HFFc6 (cell line): ENCODE measurements at places on chromosomes 7 and 10.

- DNase-seq: no peak
These were observed 591.0 kb downstream of the MAGI2 start for GRCh38 chr7:78862411-78862900.

GRCh38 chr7:114689406-114689805 is 232.5 kb upstream of the MDFIC start:
- no peak for DNase-seq

GRCh38 chr7:94423863-94424735 is 29.4 kb downstream of the COL1A2 start:
- peak; percentile 93 for DNase-seq

DNA sequence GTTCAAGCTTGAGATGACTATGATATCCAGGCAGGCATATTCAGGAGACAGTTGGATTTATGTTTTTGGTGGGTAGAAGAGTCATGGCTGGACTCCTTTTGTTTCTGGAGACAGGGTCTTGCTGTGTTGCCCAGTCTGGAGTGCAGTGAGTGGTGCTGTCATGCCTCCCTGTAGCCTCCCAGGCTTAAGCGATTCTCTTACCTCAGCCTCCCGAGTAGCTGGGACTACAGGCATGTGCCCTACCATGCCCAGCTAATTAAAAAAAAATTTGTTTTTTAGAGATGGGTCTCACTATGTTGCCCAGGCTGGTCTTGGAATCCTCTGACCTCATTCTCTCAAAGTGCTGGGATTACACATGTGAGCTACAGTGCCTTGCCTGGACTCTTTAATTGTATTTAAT is 62.0 kb downstream of the ADK start:
- no peak for DNase-seq

- DNase-seq: no peak
These were observed 115.8 kb downstream of the UBE2H start for GRCh38 chr7:129836983-129837382.

DNA sequence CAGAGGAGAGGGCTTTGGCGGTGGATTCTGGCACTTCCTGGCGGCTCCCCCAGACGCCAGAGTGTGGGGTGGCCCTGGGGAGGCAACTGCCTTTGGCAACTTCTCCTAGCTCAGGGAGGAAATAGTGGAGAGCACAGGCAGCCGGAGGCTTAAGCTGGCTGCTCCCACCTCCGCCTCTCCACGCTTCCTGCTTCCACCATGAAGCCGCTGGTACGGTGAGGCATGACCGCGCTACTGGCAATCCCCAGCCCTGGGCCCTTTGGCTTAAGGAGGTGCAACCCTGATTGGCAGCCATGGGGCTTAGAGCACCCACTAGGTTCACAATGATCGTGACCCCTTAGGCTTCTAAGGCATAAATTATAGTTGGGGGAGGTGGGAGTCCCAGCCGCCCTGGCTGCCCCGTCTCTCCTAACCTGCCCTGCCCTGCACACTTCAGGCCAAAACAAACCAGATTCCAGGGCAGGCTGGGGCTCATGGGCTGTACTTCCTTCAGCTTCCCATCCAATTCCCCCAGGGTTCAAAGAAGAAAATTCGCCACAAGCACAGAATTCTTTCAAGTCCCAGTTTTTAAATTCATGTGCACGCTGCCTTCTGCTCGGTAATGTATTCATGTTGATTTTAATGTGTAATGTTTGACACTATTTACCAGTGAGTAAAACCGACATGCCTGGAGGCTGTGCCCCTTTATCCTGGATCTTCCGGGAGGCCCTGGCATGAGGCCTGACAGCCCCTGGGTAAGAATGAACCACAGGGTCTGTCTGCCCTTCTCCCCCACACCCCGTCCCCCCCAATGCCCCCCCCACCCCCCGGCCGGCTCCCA is 90.7 kb upstream of the LRRC4 start:
- no peak for DNase-seq

GRCh38 chr10:43857206-43857930 is 208.7 kb upstream of the ZNF32 start:
- DNase-seq: peak; percentile 73

DNA sequence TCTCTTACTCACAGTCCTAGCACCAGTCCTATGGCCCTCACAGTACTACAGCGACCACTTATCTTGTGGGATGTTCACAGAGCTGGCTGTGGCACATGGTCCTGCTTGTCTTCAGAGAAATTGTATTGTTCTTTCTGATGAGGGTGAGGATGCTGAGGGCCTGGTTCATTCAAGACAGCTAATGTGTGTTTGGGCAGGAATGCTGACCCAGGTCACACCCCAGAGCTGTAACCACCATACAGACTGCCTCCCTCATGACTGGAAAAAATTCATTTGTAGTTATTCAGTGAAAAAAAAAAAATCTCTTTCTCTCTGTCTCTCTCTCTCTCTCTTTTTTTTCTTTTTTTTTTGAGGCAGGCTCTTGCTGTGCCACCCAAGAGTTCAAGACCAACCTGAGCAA is 83.5 kb downstream of the KLF6 start:
- DNase-seq: no peak

DNA sequence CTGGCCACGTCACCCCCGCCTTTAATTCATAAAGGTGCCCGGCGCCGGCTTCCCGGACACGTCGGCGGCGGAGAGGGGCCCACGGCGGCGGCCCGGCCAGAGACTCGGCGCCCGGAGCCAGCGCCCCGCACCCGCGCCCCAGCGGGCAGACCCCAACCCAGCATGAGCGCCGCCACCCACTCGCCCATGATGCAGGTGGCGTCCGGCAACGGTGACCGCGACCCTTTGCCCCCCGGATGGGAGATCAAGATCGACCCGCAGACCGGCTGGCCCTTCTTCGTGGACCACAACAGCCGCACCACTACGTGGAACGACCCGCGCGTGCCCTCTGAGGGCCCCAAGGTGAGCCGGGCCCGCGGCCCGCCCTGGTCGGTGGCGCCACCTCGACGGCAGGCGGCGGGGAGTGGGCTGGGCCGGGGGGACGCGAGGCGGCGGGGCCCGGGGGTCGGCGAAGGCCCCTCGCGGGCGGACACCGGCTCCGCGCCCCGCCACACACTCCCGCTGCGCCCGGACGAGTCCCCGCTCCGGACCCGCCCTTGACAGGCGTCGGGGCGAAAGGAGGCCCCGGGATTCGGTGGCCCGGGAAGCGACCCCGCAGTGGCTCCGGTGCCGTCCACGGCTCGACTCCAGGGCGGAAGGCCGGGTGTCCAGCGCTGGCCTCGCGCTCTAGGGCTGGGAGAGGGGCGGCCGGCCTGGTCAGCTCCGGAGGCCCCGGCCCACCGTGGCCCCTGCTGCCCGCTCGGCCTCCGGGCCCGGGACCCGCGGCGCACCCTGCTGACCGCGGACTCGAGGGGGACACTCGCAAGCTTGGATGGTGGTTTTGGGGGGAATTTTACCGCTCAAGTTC is 557 bp downstream of the BAG3 start:
- DNase-seq: no peak

- no peak for DNase-seq
These were observed 121.0 kb upstream of the TBX20 start for GRCh38 chr7:35374858-35375257.

DNA sequence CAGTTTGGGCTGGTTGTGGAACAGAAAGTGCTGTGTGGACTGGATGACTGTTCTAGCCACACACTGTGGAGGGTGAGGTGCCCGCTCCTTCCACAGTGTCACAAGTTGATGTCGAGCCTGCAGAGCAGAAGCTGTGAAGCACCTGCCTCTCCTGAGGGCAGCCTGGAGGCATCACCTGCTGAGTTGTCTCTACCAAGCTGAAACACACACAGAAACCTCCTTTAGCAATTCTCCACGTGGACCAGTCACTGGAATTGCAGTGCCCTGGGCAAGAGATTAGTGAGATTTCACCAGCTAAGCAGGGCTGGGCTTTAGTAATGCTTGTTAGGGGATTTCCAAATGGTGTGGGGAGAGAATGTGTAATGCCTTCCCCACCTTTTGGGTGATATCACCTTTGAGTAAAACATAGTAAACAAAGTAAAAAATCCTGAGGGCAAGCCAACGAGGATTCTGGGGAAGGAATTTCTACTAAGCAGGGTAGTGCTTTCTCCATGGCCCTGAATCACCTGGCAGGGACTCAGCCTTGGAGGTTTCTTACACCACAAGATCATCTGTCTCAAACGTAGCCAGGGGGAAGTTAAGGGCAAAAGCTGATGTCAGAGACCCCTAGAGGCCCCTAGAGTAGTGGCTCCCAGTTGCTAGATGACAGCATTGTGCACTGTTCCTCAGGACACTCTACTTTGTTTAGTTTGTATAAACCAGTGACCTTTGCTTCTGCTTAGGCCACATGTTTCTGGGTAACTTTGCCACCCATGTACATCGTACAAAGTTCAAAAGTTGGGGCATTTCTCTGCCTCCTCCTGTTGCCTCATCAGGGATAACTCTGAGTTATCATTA is 233.1 kb upstream of the IGFBP3 start:
- no peak for DNase-seq

DNA sequence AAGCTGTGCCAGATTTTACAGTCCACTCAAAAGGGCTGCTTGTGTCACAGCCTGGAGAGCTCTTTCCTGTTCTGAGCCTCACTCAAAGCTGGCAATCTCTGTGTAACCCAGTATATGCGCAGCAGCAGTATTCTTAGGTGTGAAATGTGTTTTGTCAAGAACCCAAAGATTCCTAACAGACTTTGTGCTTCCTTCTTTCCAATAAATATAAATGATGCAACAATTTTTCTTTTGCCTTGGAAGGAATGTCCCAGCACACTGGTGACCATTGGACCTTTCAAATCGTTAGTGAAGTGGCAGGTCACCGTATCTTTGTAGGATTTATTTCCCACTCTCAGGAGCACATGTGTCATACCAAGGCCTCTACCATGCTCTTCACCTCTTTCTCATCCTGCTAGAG is 5.6 kb upstream of the ZC3HAV1 start:
- no peak for DNase-seq

- no peak for DNase-seq
These were observed 308.3 kb downstream of the PARD3 start for GRCh38 chr10:34506786-34507185.

GRCh38 chr10:75392271-75392670 is 9.3 kb downstream of the ZNF503 start:
- DNase-seq: no peak

DNA sequence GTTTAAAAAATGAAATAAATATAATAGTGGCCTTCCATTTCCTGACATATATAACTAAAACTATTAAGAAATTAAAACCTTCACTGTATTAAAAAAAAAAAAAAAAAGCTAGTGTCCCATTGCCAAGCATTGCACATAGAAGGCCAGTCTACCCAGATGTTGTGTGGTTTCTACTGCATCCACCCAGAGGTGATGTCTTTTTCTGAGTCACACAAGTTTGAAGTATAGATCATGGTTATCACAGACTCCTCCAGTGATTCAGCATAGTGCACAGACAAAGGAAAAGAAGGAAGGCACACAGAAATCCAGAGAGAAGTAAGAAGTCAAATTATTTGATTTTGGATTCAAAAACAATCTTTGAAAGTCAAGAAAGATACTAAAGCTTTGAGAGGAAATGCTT is 429.0 kb downstream of the ETV1 start:
- DNase-seq: peak; percentile 12

GRCh38 chr7:924541-925231 is 29.8 kb downstream of the ADAP1 start:
- no peak for DNase-seq

DNA sequence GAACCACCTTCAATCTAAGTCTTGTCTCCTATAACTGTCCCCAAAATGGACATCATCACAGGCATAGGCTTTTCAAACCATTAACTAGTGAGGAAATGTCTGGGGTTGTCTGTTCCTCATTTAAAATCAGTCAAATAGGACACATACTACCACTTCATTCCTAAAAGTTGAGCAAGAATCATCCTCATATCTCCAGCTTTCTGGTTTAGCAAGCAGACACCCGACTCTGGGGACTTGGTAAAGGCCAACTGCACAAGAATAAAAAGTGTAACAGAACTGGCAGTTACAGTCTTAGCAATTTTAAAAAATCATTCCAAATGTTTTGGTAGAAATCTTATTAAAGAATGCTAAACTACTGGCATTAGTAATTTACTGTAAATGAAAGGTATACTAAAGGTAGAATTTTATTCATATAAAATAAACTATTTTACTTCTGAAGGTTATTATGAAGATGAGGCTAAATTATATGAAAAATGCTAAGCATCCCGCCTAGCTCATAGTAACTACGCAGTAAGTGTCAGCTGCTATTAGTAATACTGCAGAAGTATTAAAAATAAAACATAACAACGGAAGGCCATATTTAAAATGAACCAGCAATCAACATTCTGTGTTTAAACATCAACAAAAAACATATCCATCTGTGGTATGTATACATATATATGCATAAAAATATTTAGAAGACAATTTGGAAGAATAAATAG is 60.8 kb downstream of the ZNF438 start:
- no peak for DNase-seq

DNA sequence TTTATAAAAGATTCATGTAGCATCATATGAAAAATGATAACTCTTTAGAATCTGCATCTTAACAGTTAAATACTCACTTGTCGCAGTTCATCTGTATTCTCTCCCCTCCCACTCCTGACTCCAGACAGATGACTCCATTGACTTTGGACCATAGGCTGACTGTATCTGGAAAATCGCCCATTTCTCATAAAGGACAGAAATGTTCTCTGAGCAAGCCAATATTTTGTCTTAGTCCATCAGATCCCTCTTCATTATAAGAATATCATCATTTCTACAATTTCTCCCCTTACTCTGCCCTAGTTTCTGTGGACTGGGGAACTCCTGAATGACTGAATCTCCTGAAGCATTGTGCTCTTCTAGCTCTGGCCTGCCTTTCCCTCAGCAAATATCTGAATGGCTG is 125.4 kb downstream of the SEMA3D start:
- no peak for DNase-seq

DNA sequence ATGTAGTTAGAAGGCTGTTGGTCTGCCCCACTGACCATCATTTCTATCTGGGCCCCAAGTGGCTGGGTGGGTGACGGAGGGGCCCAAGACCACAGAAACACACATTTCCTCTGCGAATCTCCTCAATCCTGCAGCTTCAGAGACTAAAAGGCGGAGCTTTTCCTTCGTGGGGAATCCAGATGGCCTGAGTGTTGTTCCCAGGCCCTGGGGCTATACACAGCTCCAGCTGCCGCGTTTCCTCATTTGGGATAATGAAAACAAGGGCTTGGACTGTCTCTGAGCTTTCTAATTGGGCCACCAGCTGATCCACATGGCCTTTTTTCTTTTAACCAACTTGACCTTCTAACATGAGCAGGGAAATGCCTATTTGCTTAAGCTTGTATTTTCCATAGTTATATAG is 339.9 kb downstream of the CXCL12 start:
- DNase-seq: no peak

DNA sequence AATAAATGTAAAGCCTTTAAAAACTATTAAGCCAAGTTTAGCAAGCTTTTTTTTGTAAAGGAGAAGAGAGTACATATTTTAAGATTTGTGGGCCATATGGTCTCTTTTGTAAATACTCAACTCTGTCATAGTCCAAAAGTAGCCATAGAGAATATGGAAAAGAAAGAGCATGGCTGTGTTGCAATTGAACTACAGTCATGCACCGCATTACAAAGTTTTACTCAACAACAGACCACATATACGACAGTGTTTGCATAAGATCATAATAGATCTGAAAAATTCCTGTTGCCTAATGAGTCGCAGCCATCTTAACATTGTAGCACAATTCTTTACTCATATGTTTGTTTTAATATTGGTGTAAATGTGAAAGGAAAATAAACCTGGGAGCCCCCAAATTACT is 440.8 kb downstream of the HTR7 start:
- DNase-seq: peak; percentile 48
